ENCODE measurements at places on chromosomes 6 and 20. TPM values are rescaled to one million over a fixed set of nuclear protein-coding genes. Genes with fewer than 3 reads are reported as not detected.

PLN gene
- total RNA-seq: not detected

PGC gene
- total RNA-seq: not detected

AURKA gene
- 50.8 TPM for total RNA-seq

SMLR1 gene
- not detected for total RNA-seq

C2 gene
- 0.70 TPM for total RNA-seq

FHL5 gene
- not detected for total RNA-seq

HEY2 gene
- total RNA-seq: 0.09 TPM

GRCh38 chr6:98039443-98039842 lies 756.4 kb upstream of the MMS22L start:
- no peaks in the 10 kb centered on the region for H3K4me1 ChIP-seq
- no peak overlapping the region for H3K27ac ChIP-seq
- no peak overlapping the region for H3K4me3 ChIP-seq
- no peaks in the 10 kb centered on the region for H3K27me3 ChIP-seq
- no peak for DNase-seq
- H3K36me3 ChIP-seq: no peaks in the 10 kb centered on the region

DNA sequence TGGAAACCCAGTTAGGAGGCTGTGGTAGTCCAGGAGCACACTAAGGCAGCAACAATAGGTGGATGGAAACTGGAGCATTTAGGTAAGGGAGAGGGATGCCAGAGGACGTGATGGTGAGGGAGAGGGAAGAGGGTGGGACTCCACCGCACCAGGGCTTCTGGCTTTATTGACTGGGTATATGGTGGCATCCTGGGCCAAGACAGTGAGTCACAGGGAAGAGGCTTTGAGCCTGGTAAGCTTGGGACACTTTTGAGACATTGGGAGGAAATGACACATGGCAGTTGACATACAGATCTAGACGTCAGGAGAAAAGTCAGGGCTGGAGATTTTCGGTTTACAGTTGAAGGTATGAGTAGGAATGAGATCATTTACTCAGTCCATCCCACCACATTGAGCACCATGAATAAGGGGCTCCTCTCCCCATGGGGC lies 14.9 kb downstream of the NT5E start:
- H3K36me3 ChIP-seq: no peaks in the 10 kb centered on the region
- no peak overlapping the region for H3K27ac ChIP-seq
- no peaks in the 10 kb centered on the region for H3K27me3 ChIP-seq
- H3K4me3 ChIP-seq: no peak overlapping the region
- peaks cover 44% of the 10 kb centered on the region for H3K4me1 ChIP-seq

DNA sequence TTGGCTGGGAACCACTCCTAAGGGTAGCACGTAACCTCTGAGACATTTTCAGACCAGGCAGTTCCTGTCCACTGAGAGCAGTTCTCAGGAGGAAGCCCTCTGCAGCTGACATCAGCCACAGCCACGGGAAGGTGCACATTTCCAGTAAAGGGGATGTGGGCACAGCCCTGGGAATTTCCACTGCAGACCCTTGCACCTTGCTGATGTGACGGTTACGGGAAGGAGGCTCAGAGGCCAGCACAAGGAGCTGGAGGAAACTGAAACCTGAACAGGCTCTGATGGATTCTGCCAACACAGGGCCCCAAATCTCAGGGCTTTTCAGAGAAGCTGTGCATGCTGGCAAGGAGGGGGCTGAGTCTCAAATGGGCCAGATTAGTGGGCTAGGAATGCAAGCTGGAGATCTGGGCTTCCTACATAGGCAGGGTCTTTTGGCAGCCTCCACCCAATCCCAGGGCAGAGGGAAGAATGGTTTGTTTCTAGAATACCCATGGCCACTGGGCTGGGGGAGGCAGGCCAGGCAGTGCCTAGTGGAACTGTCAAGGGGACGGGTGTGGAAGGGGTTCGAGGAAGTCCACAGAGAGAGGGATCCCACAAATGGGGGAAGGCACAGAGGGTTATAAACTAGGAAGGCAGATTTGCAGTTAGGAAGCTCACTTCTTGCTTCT lies 14.2 kb downstream of the EBF4 start:
- H3K36me3 ChIP-seq: no peaks in the 10 kb centered on the region
- no peak overlapping the region for H3K27ac ChIP-seq
- no peaks in the 10 kb centered on the region for H3K27me3 ChIP-seq
- no peak overlapping the region for H3K4me3 ChIP-seq
- H3K4me1 ChIP-seq: no peaks in the 10 kb centered on the region
- no peak for DNase-seq

- no peak for DNase-seq
- no peak overlapping the region for H3K27ac ChIP-seq
- H3K27me3 ChIP-seq: no peaks in the 10 kb centered on the region
- no peak overlapping the region for H3K4me3 ChIP-seq
- H3K36me3 ChIP-seq: no peaks in the 10 kb centered on the region
- H3K4me1 ChIP-seq: no peaks in the 10 kb centered on the region
These were observed 164.6 kb downstream of the MTFR2 start for GRCh38 chr6:136085370-136086115.

DNA sequence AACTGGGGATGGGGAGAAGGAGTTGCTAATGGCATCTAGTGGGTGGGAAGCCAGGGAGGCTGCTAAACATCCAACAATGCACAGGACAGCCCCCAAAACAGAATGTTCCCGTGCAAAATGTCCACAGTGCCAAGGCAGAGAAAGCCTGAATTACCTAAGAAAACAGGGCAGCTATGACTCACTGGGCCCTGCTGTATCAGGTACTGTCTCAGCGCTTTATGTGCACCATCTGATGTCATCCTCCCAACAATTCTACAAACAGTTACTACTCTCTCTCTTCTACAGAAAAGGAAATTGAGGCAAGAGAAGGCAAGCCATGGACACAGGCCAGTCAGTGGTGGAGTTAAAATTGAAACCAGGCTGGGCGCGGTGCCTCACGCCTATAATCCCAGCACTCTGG lies 3.1 kb downstream of the YTHDF1 start:
- peaks cover 48% of the 10 kb centered on the region for H3K4me1 ChIP-seq
- no peaks in the 10 kb centered on the region for H3K27me3 ChIP-seq
- no peak overlapping the region for H3K4me3 ChIP-seq
- H3K27ac ChIP-seq: no peak overlapping the region
- DNase-seq: no peak
- peaks cover 33% of the 10 kb centered on the region for H3K36me3 ChIP-seq

GRCh38 chr6:127907960-127908640 lies 7.2 kb upstream of the THEMIS start:
- peak; percentile 22 for DNase-seq
- H3K27me3 ChIP-seq: no peaks in the 10 kb centered on the region
- peaks cover 9% of the 10 kb centered on the region for H3K36me3 ChIP-seq
- H3K4me1 ChIP-seq: peaks cover 21% of the 10 kb centered on the region

- H3K27ac ChIP-seq: no peak overlapping the region
- no peak for DNase-seq
- H3K36me3 ChIP-seq: no peaks in the 10 kb centered on the region
- H3K4me1 ChIP-seq: no peaks in the 10 kb centered on the region
- no peaks in the 10 kb centered on the region for H3K27me3 ChIP-seq
These were observed 204.7 kb upstream of the SULF2 start for GRCh38 chr20:47989957-47990356.

GRCh38 chr6:113635222-113635986 lies 221.7 kb upstream of the MARCKS start:
- no peaks in the 10 kb centered on the region for H3K4me1 ChIP-seq
- H3K27me3 ChIP-seq: no peaks in the 10 kb centered on the region
- H3K4me3 ChIP-seq: no peak overlapping the region
- H3K36me3 ChIP-seq: no peaks in the 10 kb centered on the region
- no peak for DNase-seq

- no peaks in the 10 kb centered on the region for H3K27me3 ChIP-seq
- no peaks in the 10 kb centered on the region for H3K36me3 ChIP-seq
- no peak for DNase-seq
- H3K4me3 ChIP-seq: no peak overlapping the region
These were observed 125.9 kb upstream of the ESR1 start for GRCh38 chr6:151681433-151682059.

DNA sequence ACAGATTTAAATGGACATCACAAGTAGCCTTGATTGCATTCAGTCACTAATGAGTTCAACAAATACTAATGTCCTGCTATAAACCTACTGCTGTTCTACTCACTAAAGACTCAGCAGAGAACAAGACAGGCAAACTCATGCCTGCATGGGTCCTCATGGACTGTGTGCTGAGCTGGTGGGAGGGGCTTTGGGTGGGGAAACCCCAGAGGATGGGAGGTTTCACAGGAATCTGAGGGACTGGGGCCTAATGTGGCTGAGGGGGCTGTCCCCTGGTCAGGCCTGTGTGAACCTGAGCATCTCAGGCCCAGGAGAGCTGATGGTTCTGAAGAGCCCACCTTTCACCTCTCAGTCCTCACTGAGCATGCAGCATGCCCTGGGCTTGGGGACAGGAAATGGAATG lies 1.4 kb downstream of the CST8 start:
- no peak overlapping the region for H3K27ac ChIP-seq
- no peak for DNase-seq
- no peaks in the 10 kb centered on the region for H3K4me1 ChIP-seq
